Activated naive CD4-positive, alpha-beta T cell (primary cell): ENCODE measurements at places on chromosomes 7 and 10.

- no peak for DNase-seq
Measured at GRCh38 chr10:10403762-10404161, 613.9 kb upstream of the CELF2 start.

- no peak for DNase-seq
Measured at GRCh38 chr10:45001381-45002148, 842 bp downstream of the ZNF22 start.

GRCh38 chr7:36708767-36709166, 15.5 kb downstream of the AOAH start:
- no peak for DNase-seq

GRCh38 chr10:18303851-18304801, 163.9 kb downstream of the CACNB2 start:
- no peak for DNase-seq

- DNase-seq: no peak
Measured at GRCh38 chr10:79937701-79938151, 11.2 kb downstream of the SFTPD start.

- DNase-seq: no peak
Measured at GRCh38 chr10:130492266-130492934, 356.2 kb downstream of the GLRX3 start.

DNA sequence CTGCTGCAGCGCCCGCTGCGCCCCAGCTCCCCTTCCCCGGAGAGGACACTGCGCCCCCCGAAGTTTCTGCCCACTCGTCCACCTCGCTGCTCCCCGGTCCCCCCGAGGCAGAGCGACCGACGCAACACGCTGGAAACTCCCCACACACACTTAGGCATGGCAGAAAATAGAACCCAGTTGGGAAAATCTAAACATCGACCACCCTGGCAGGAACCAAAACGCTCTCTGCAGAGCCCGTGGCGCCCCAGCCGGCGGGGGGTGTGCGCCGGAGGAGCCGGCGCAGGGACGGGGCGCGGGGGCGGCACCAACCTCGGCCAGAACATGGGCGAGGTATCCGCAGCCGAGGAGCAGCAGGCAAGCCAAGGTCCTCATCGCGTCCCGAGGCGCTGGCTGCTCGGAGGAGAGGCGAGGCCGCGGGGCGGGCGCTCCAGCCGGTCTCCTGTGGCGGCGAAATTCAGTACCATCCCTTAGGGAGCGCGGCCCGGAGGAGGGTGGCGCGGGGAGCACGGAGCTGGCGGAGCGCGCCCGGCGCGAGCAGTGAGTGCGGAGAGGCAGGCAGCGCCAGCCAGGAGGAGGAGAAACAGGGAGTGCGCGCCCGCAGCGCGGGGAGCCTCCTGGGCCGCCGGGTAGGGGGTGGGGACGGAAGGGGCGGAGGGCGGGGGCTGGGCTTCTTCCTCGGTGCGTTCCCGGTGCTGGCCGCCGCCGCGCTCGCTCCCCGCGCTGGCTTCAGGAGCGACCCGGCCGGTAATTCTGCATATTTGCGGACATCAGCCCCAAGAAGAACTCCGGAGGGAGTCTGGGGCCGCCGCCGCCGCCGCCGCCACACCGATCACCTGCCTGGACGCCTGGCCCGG, 789 bp downstream of the PDGFA start:
- no peak for DNase-seq

- peak; percentile 36 for DNase-seq
Measured at GRCh38 chr10:118698421-118698820, 56.3 kb downstream of the CACUL1 start.
